Hepatocyte (in vitro differentiated cells): ENCODE measurements at places on chromosomes 13 and 19.

- DNase-seq = no peak
Measured at GRCh38 chr19:41234512-41235168, 15.6 kb downstream of the AXL start.

GRCh38 chr13:30809787-30810186 is 74.4 kb downstream of the ALOX5AP start:
- no peak for DNase-seq

DNA sequence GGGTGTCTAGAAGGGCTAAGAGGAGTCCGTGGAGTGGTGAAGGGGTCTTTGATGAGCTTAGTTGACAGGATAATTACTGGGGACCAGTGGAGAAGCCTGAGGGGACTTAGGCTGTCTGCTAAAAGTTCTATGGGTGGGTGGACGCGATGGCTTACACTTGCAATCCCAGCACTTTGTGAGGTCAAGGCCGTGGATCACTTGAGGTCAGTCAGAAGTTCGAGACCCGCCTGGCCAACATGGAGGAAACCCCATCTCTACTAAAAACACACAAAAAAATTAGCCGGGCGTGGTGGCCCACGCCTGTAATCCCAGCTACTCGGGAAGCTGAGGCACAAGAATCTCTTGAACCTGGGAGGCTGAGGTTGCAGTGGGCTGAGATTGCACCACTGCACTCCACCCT is 2.8 kb upstream of the GSK3A start:
- no peak for DNase-seq

- no peak for DNase-seq
Measured at GRCh38 chr19:15109768-15110417, 2.7 kb downstream of the SYDE1 start.

GRCh38 chr13:52892925-52893324 is 44.5 kb upstream of the PCDH8 start:
- no peak for DNase-seq

DNA sequence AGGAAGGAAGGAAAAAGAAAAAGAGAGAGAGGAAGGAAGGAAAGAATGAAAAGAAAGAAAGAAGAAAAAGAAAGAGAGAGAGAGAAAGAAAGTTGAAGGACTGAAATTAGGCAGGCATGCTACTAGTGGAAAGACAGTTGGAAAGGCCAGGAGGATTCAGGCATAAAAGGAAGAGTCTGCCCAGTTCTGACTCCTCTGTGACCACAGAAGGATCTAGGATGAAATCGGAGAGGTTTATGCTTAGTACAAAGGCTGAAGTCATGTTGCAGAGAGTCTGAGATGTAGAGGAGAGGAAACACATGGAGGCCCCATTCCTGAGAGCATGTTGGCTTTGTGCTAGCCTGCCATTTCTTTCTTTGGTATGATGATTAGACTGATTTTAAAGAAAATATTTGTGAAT is 246.5 kb upstream of the ARGLU1 start:
- DNase-seq = no peak
